ENCODE measurements at places on chromosomes 1 and 21.

GRCh38 chr1:53176452-53177208 is 20.0 kb upstream of the CPT2 start:
- H3K4me1 ChIP-seq: peaks cover 7% of the 10 kb centered on the region
- peaks cover 7% of the 10 kb centered on the region for H3K27me3 ChIP-seq
- no peak for DNase-seq
- no peak overlapping the region for H3K27ac ChIP-seq

DNA sequence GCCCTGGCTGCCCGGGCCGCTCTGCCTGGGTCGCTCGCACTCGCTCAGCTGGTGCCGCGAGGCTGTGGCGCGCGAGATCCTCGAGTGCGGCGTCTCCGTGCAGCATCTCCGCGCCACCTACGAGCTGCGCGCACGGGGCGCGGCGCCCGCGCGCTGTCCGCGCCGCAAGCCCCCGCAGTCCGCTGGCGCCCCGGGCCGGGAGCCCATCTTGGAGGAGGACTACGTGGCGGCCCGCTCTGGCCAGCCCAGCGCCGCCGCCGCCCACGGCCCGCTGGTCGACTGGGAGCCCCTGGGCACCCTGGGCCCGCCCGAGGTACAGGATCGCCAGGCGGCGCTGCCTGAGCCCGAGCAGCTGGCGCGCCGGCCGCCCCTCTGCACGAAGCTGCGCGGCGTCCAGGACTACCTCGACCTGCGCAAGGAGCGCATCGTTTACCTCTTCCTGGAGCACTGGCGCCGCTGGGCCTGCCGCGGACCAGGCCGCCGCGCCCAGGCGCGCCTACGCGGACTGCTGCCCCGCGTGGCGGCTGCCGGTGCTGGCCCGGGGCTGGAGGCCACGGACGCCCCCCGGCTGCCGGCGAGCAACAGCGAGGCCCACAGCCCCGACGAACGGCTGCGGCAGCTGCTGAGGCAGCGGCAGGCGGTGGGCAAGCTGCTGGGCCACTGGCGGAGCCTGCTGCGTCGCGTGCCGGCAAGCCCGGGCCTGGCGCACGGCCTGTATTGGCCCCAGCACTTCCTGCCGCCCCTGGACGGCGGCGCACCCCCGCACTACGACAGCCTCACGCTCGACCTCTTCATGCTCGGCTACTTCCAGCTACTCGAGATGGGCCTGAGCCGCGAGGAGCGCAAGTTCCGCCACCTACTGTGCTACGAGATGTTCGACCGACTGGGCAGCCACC is 10.9 kb downstream of the TNFRSF25 start:
- peaks cover 17% of the 10 kb centered on the region for H3K27me3 ChIP-seq
- no peak for DNase-seq
- H3K27ac ChIP-seq: no peak overlapping the region
- H3K4me1 ChIP-seq: peaks cover 6% of the 10 kb centered on the region

DNA sequence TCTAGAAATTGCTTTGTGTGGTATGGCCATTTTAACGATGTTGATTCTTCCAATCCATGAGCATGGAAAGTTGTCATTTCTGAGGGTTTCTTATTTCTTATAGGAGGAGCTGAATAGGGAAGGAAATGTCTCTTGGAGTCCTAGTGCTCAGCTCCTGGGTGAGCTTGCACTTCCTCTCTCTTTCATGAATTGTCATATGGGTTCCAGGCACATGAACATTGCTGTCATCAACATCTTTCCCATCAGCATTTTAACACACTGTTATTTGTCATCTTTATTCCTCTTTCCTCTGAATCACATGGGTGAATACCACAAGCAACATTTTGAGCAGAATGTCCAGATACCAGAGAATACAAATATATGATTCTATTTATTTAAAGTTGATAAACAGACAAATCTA is 23.4 kb downstream of the SLAMF6 start:
- no peak overlapping the region for H3K27ac ChIP-seq
- H3K4me1 ChIP-seq: peaks cover 47% of the 10 kb centered on the region
- H3K27me3 ChIP-seq: no peaks in the 10 kb centered on the region
- no peak for DNase-seq

- H3K4me3 ChIP-seq: no peak overlapping the region
- DNase-seq: peak; percentile 89
- no peaks in the 10 kb centered on the region for H3K27me3 ChIP-seq
These were observed 21.9 kb upstream of the LAPTM5 start for GRCh38 chr1:30779294-30780071.

DNA sequence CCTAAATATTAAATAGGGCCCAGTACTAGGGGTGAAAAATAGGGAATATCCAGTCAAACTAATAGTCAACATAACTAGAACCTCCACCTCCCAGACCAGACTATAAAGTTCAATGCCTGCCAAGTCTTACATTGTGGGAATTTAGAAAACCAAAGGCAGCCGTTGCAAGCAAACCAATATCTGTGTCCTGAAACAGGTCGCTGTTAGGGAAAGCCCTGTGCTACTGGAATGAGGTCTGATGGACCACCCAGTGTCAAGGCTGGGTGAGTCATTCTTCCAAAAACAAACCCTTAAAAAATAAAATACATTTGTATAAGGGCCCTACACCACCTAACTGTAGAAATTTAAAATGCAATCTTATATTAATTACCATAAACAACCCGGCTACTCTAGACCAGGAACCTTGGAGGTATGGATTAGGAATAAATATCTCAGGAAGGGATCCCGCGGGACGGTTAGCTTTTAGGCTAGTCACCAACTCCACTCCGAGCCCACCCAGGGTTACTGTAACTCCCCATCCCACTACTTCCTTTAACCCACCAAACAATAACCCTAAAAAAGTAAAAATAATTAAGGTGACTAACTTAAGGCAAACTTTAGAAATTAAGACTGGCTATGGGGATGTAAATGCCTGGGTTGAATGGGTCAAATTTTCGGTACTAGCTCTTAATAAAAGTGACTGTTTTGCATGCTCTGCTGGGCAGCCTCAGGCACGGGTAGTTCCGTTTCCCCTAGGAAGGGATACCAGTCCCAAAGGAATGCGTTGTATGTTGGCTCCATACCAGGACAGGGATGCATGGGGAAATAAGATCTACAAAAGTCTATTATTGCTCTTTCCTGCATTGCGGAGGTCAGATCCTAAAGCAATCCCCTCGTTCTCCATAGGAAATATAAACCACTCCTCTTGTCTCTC is 65.4 kb upstream of the TLR5 start:
- H3K27ac ChIP-seq: no peak overlapping the region
- H3K4me3 ChIP-seq: no peak overlapping the region
- H3K36me3 ChIP-seq: no peaks in the 10 kb centered on the region
- H3K27me3 ChIP-seq: peaks cover 12% of the 10 kb centered on the region
- no peaks in the 10 kb centered on the region for H3K4me1 ChIP-seq

GRCh38 chr1:88784551-88784950 is 100.5 kb downstream of the PKN2 start:
- no peak for DNase-seq
- H3K4me1 ChIP-seq: no peaks in the 10 kb centered on the region
- H3K36me3 ChIP-seq: peaks cover 14% of the 10 kb centered on the region
- H3K27me3 ChIP-seq: no peaks in the 10 kb centered on the region

DNA sequence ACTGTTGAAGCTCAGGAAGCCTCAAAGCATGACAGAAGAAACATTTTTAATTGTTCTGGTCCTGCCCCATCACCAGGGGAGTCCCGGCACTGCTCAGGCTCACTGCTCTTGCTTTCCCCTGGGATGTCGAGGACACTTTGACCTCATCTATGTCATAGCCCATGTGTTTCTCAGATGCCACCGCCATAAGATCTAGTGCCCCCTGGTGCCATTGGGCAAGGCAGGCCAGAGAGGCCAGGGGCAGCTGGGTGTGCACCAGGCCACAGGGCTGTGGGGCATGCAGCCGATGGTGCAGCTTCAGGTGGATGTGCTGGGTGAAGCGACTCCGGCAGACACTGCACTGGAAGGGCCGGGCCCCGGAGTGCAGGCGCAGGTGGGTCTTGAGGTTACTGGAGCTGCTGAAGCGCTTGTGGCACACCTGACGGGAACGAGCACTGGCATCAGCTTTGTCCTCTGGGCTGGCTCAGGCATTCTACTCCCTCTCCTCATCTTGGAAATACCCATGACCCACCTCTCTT is 7.7 kb upstream of the CRYBG2 start:
- H3K27ac ChIP-seq: no peak overlapping the region
- DNase-seq: no peak
- H3K27me3 ChIP-seq: peaks cover 53% of the 10 kb centered on the region
- no peaks in the 10 kb centered on the region for H3K36me3 ChIP-seq
- peak overlapping the region; percentile 23 for H3K4me3 ChIP-seq

- H3K4me1 ChIP-seq: peaks cover 52% of the 10 kb centered on the region
- peak overlapping the region; percentile 91 for H3K27ac ChIP-seq
- no peaks in the 10 kb centered on the region for H3K27me3 ChIP-seq
- H3K4me3 ChIP-seq: peak overlapping the region; percentile 92
- DNase-seq: no peak
These were observed 51.3 kb upstream of the GFI1 start for GRCh38 chr1:92538048-92538412.

DNA sequence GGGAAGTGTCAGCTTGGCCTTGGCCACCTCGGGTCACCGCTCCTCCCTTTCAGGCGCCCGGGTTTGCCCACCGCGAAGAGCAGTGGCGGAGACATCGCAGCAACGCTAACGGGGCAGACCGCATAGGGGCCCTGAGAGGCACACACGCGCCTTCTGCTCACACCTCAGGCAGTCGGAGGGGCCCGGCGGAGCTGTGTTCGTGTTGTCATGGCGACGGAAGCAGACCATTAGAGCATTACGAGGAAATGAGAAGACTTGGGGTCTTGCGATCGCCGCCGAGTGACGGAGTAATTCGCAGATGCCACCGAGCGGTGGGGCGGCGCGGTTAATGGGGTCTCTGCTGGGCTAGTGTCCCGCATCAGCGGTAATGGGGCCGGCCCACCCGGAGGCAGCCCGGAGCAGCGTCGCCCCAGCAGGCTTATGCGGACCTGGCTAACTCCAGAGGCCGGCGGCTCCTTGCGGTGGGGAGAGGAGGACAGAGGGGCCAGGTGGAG is 144.1 kb downstream of the TNR start:
- DNase-seq: peak; percentile 62
- peak overlapping the region; percentile 92 for H3K27ac ChIP-seq
- H3K4me1 ChIP-seq: peaks cover 37% of the 10 kb centered on the region

GRCh38 chr1:9985001-9985400 is 12.0 kb upstream of the RBP7 start:
- H3K4me3 ChIP-seq: no peak overlapping the region
- H3K27ac ChIP-seq: no peak overlapping the region
- DNase-seq: no peak
- H3K27me3 ChIP-seq: no peaks in the 10 kb centered on the region
- H3K4me1 ChIP-seq: no peaks in the 10 kb centered on the region

- no peaks in the 10 kb centered on the region for H3K4me1 ChIP-seq
- peaks cover 9% of the 10 kb centered on the region for H3K27me3 ChIP-seq
- H3K4me3 ChIP-seq: no peak overlapping the region
- no peaks in the 10 kb centered on the region for H3K36me3 ChIP-seq
- H3K27ac ChIP-seq: no peak overlapping the region
These were observed 24.6 kb downstream of the KCNK1 start for GRCh38 chr1:233638513-233638912.

GRCh38 chr21:29133796-29134195 is 3.4 kb downstream of the MAP3K7CL start:
- H3K27me3 ChIP-seq: peaks cover 2% of the 10 kb centered on the region
- no peaks in the 10 kb centered on the region for H3K4me1 ChIP-seq
- no peak for DNase-seq
- no peaks in the 10 kb centered on the region for H3K36me3 ChIP-seq

GRCh38 chr1:31861346-31861745 is 45.5 kb upstream of the SPOCD1 start:
- H3K27ac ChIP-seq: no peak overlapping the region
- no peaks in the 10 kb centered on the region for H3K27me3 ChIP-seq
- H3K36me3 ChIP-seq: no peaks in the 10 kb centered on the region
- no peak overlapping the region for H3K4me3 ChIP-seq
- peak; percentile 6 for DNase-seq
- H3K4me1 ChIP-seq: no peaks in the 10 kb centered on the region

DNA sequence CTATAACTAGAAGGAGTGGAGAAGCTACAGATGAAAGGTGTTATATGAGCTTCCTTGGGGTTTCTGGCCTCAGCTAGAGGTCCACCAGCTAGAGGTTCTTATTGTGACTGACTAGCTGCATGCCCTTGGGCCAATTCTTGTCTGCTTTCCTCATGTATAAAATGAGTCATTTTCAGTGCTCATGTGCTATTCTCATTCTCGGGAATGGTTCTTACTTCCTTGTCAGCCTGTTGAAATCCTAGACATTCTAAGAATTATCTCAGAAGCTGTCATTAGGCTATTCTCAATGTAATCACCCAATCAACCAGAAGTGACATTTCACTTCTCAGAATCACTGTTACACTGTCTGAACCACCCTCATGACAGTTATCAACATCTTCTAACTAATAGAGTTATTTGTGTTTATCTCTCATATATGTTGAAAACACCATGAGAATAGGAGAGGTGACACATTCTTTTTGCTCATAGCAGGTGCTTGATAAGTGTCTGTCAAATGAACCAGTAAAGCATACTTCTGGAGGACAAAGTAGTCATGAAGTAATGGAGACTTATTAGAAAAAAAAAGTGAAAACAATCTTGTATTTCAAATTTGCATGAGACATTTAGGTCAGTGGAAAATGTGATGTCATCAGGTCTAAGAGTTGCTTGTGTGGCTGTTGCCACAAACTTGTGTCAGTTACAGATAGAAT is 122.8 kb upstream of the IVNS1ABP start:
- no peaks in the 10 kb centered on the region for H3K27me3 ChIP-seq
- DNase-seq: peak; percentile 80
- H3K27ac ChIP-seq: no peak overlapping the region
- H3K4me1 ChIP-seq: peaks cover 28% of the 10 kb centered on the region

DNA sequence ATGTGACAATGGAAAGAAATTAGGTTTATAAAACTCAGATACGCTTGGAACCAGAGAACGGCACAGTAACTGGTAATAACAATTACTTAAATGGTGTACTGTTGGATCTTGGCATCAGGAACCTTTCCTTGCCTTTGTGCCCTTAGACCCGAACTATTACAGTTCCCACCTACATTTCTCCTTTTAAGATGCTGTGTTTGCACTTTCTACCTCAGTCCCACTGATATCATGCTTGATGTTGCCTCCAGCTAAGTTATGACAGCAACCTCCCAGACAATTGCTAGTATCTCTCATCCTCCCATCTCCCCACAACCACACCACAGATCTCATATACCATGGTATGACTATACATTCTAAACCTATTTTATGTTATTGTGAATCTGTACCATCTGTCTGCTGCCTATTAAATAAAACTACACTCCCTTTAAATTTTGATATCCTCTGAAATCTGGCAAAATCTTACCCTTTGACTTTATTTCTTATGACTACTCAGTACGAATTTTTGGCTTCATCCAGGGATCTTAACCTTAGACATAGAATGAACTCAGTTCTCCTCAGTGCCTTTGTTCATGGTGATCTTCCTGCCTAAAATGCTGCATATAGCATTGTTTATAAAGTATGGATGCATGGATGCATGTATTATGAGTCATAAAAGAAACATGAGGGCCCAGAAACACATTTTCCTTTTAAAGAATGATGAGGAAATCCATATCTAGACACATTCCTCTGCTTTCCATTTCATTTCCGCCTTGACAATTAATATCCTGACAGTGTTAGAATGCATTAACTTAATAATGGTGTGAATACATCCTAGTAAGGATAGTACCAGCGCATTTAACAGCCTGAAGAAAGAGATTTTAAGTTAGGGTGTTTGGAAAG is 64.1 kb downstream of the LRRC8D start:
- H3K4me1 ChIP-seq: peaks cover 21% of the 10 kb centered on the region
- H3K4me3 ChIP-seq: no peak overlapping the region
- H3K36me3 ChIP-seq: peaks cover 26% of the 10 kb centered on the region

- DNase-seq: no peak
- H3K27me3 ChIP-seq: no peaks in the 10 kb centered on the region
- H3K4me3 ChIP-seq: no peak overlapping the region
- H3K4me1 ChIP-seq: no peaks in the 10 kb centered on the region
- no peaks in the 10 kb centered on the region for H3K36me3 ChIP-seq
- H3K27ac ChIP-seq: no peak overlapping the region
These were observed 447.3 kb downstream of the PLA2G4A start for GRCh38 chr1:187275985-187276575.
